ENCODE measurements at places on chromosomes 3 and 15. TPM values are rescaled to one million over a fixed set of nuclear protein-coding genes. Genes with fewer than 3 reads are reported as not detected.

DNA sequence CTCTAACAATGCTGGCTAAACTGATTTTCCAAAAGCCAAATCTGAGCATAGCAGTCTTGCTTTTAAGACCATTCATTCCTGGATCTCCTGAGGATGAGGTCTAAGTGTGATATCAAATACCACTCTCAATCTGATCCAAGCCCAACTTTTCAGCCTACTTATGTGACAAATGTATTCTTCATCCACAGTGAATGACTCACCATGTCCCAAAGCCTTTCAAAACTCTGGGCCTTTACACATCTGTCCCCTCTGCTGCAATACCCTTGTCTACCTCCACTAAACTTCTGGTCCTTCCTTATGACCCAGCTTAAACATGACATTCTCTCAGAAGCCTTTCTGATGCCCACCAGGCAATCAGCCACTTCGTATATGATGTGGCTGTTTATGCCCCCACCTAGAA, 4.6 kb downstream of the ANAPC13 start:
- DNase-seq, result peak; percentile 19

DNA sequence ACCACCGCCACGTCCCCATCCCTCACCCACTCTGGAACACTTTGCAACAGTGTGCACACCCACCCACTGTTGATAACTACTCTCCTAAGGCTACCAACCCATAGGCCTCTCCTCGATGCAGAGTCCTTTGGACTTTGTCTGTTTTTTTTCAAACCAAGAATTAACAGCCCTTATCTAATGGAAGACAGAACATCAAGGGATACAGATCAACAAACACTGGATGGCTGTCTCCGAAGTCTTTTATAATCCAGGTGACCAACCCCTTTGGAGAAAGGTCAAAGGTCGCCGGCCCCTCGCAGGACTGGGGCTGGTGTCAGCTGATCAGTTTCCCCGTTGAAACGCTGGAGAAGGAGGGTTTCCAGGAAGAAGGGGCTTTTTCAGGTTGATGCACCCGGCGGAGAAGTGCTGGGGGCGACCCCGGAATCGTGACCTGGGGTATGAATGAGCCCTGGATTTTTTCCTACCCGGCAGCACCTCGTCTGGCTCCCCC, 532 bp downstream of the B4GALT4 start:
- no peak for DNase-seq

DNA sequence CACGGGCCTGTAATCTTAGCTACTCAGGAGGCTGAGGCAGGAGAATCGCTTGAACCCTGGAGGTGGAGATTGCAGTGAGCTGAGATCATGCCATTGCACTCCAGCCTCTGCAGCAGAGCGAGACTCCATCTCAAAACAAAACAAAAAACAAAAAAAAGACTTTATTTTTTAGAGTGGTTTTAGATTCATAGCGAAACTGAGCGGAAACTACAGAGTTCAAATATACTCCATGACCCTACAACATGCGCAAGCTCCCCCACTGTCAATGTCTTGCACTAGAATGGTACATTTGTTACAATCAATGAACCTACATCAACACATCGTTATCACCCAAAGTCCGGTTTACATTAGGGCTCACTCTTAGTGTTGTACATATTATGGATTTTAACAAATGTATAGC, 2.2 kb upstream of the CRTAP start:
- DNase-seq, result no peak

GRCh38 chr15:64349375-64349774, 6.6 kb downstream of the CSNK1G1 start:
- DNase-seq, result no peak

DNA sequence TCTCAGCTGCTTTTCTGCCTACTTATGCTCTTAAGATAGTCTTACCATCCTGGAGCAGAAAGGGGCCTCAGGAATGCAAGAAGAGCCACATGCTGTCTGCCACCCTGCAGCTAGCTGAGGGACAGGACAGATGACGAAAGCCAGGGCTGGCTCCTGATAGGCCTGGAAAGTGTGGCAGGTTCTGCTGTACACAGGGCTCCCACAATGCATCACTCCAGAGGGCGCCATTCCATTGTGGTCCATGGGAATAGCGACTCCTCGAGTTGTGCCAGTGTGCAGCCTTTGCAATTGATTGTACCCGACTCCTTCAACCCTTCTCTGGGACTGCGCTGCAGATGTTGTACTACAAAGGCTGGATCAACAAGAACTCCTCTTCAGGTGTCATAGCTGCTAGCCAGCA, 11.2 kb downstream of the ACAN start:
- no peak for DNase-seq

GRCh38 chr3:78634316-78634715, 1133.5 kb downstream of the ROBO1 start:
- DNase-seq, result no peak

GRCh38 chr15:27094235-27094634, 123.3 kb downstream of the GABRG3 start:
- no peak for DNase-seq

- DNase-seq, result no peak
Measured at GRCh38 chr3:57699591-57699990, 6.7 kb upstream of the DENND6A start.

DNA sequence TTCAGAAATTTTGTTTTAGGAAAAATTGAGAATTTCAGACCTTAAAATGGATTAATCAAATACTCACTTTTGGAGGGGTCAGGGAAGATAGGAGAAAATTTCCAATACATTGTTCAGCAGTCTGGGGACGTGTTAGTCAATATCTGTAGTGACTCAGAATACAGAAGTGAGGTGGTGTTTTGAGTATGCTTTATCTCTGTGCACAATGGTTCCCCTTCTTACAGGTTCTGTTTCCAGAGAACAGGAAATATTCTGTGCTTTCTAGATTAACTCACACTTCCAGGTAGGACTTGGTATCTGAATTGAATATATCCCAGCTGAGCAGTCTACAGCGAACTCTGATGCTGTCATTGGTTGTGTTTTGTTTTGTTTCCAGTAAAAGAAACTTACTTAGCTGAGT, 30.7 kb upstream of the CCDC54 start:
- DNase-seq, result no peak

DNA sequence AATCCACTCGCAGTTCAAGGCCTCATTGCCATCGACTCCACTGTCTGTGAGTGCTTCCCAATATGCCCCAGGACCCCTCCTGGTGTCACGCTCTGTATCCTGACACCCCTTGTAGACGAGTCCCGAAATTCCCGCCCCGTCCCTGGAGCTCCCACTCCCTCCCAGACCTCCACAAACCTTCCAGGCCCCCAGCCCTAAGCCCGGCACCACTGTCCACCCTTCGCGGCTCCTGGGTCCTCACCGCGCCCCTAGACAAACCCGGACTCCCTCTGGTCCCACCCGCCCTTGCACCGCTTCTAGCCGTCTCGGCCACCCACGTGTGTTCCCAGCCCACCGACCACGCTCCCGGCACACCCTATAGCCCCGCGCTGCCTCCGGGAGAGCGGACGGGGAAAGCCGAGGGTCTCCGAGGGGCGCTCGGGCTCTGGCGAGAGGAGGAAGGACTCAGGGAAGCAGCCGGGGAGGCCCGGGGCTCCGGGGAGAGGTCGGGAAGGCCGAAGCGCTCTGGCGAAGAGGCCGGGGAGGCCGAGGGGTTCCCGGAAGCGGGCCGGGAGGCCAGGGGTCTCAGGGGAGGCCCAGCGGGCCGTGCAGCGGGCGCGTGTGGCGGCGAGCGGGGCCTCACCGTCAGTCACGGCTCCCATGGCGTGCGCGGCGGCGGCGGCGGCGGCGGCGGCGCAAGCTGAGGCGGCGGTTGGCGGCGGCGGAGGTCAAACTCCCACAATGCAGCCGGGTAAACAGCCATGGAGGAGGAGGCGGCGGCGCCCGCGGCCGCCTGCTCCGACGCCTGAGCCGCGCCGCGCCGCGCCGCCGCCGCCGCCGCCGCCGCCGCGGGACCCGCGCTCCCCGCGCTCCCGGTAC, at the start of the genes ATXN7 and THOC7:
Gene ATXN7, plus strand, starts transcription at position 718 of the 858 bp plus-strand sequence. CDS start 48,732 bp downstream, outside the sequence.
Gene THOC7, minus strand, starts transcription at position 656 of the 858 bp plus-strand sequence. Its CDS starts 15 bp downstream, at position 641.
- peak; percentile 94 for DNase-seq

DNA sequence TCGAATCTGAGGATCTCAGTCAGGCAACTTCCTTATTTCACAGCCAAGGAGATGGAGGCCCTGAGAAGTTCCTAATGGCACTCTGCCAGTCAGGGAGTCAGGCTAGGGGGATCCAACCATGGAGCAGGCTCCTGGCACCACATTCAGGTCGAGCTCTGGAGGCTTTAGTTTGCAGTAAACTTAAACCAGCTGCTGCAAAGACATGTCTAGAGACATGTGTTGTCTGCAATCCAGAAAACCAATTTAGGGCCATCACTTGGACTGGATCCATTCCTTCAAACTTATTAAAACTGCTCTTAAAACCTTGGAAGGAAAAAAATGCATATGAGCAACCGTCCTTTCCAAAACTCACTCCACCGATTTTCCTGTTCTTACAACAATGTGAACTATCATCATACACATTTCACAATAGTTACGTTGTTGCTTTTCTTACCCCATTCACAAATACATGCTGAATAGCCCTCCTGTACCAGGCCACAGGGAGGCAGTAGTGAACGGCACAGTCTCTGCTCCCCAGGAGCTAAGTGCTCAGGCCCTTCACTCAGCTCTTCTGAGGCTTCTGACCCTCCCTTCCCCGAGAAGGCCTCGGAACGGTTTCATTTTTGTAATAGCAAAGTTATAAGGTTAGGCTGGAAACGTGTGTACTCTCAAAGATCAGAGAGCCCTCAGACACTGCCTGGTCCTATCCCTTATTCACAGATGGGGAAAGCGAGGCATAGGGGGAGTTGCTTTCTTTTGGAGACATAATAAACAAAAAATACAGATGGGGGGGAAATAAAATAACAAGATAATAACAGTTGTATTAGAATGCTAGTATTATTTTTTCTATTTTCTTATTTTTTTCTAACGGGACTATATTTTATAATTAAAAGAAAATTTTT, 20.1 kb downstream of the RFT1 start:
- no peak for DNase-seq

DNA sequence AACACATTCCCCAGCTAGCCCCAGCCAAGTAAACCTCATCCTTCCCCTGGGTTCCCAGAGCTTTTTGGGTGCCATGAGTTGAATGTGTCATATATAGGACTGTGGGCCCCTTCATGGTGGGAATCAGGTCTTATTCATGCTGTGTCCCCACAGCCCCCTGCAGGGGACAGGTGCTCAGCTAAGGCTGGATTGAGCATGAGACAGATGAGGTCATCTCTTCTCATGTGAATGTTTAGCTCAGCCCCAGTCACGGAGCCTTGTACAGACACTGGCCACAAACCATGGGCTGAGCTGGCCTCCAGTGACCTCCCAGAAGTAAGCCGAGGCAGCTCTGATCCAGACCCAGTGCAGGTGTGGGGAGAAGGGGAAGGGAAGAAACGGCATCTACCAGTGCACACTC, 70.7 kb downstream of the C3orf70 start:
- DNase-seq, result peak; percentile 48

- DNase-seq, result peak; percentile 22
Measured at GRCh38 chr3:156586905-156587759, 32.2 kb upstream of the SSR3 start.

GRCh38 chr3:79006077-79006476, 761.7 kb downstream of the ROBO1 start:
- peak; percentile 25 for DNase-seq

- no peak for DNase-seq
Measured at GRCh38 chr3:37527361-37527760, 334.3 kb upstream of the CTDSPL start.

DNA sequence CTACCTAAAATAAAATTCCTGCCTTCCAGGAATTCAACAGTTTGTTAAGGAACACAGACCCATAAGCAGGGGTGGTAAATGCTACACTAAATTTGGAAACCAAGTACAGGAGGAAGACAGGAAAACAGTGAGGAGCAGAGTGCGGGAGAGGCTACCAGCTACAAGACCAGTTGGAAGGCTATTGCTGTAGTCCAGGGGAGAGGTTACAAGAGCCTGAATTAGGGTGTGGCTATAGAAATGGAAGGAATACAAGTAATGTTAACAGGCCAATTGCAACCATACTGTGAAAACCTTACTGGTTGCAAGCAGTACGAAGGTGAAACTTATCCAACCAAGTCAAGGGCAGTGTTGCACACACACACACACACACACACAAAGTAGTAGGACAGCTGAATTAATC, 880 bp upstream of the ARMC8 start:
- no peak for DNase-seq

DNA sequence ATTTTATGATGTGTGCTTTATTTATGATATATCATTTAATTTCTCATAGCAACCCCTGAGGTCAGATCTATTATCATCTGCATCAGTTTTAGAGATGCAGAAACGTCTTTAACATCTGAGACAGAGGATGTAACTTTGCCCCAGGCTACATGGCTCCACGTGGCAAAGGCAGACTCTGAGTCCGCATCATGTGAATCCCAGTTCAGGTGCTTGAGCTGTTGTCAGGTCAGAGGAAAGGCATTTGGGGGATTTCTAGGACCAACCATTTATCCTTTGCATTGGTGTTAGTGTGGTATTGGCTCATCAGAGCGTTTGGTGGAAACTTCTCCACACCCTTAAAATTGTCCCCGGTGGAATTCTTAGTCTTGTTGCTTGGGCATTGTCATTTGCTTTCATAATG, 10.8 kb downstream of the CACNA2D3 start:
- DNase-seq, result no peak

DNA sequence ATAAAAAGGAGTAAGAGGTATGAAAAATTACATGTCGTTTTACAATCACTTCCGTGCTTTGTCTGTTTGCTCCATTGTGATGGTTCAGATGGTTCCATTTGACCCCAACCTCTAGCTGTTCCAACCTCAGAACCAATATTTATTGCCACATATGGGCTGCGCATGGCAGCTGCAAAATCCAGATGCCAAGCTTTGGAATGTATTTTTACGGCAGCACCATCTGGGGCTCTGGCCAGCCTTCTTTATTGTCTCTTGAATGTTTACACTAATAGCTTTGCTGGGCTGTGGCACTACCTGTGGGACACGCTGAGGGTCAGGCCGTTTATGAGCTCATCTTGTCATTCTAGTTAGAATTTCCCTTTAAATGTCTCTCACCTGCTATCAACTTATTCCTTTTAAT, 219.8 kb downstream of the ROBO2 start:
- no peak for DNase-seq

DNA sequence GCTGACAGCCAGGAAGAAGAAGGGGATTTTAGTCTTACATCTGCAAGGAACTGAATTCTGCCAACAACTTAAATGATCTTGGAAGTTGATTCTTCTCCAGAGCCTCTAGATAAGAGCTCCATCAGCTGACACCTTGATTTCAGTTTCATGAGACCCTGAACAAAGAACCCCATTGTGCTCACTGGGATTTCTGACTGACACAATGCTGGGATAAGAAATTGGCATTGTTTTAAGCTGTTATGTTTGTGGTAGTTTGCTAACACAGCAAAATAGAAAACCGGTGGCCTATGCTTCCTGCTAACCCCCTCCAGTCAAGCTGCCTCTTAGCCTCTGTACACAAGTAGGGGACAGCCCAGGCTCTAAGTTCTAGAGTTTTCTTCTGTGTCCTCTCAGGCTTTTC, 36.2 kb downstream of the MASP1 start:
- DNase-seq, result no peak

DNA sequence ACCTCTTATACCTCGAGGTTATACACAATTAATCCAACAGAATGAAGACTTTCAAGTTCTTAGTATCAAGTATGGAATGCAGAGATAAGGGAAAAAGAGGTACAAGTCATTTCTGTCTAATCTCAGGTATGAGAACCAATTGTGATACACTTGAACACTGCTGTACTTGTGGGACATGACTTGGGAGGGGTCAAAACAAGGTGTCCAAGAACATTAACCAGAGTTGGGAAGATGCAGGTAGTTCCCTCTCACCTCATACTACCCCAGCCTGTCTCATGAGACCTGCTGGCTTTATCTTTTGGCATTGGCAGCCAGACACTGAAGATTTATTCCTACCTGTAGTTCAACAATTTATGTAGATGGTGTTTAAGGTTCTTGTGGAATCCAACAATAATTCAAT, 209.7 kb downstream of the NR1D2 start:
- DNase-seq, result no peak

The GNB4 gene
- total RNA-seq, result 79.3 TPM

The VEPH1 gene
- total RNA-seq, result 23.2 TPM

The FANCD2OS gene
- total RNA-seq, result not detected

The RGMA gene
- 2.5 TPM for total RNA-seq
